Hematopoietic multipotent progenitor cell treated with erythropoietin and hydrocortisone succinate and interleukin-3 and kit ligand, for 8 days (in vitro differentiated cells): ENCODE measurements at places on chromosomes 1 and 21.

- no peak for DNase-seq
Observed at GRCh38 chr1:36782785-36783184, 251.5 kb downstream of the GRIK3 start.

DNA sequence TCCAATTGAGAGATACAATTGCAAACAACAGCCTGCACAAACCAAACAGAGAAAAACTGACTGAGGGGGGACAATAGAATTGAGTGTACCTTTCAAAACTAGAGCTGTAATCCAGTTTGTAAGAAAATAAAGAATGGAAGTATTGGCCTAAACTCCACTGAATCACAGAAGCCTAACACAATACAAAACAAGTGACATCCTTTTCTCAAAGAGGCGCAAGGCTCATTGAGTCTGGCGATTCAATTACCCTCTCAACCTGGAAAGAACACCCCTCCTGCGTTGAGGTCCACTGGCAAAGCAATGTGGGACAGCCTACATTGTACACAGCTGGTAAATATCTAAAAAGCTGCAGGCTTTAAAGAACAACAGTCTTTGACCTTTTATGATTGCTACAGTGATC, 182.6 kb downstream of the DPYD start:
- DNase-seq, result no peak

DNA sequence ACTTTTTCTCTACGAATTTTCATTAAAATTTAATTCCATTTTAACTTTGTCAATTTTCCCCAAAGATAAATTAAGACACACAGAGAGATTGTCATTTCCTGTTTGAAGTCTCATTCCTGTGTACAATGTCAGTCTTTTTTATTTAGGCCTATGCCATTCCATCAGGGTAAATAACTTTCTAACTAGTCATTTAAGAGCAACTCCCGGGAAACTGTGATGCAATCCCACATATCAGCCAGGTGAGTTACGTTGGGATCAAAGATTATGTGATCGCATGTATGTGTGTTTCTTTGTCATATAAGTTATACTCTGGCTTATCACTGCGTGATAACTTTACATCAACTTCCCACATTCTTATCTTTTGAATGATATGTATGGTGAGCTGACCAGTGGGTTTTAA, 86.1 kb upstream of the S1PR1 start:
- DNase-seq, result no peak

DNA sequence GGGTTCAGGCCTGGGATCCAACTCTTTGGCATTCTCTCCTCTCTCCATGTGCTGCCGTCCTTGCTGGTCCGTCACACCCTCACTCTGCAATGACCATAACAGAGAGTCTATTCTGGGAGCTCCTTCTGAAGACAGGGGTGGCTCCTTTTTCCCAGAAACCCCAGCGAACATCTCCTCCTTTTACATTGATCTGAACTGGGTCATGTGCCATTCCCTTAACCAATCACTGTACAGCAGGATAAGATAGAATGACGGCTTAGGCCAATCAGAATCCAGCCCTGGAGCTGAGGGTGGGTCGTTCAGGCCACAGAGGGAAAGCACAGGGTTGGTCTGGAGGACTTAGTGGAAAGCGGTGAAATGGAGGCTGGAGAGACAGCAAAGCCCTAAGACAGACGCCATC, 740.1 kb downstream of the MATN1 start:
- no peak for DNase-seq

- DNase-seq, result no peak
Observed at GRCh38 chr21:41418956-41419680, 6.9 kb upstream of the MX1 start.

GRCh38 chr1:246000638-246001015, 506.5 kb downstream of the SMYD3 start:
- DNase-seq, result peak; percentile 31

DNA sequence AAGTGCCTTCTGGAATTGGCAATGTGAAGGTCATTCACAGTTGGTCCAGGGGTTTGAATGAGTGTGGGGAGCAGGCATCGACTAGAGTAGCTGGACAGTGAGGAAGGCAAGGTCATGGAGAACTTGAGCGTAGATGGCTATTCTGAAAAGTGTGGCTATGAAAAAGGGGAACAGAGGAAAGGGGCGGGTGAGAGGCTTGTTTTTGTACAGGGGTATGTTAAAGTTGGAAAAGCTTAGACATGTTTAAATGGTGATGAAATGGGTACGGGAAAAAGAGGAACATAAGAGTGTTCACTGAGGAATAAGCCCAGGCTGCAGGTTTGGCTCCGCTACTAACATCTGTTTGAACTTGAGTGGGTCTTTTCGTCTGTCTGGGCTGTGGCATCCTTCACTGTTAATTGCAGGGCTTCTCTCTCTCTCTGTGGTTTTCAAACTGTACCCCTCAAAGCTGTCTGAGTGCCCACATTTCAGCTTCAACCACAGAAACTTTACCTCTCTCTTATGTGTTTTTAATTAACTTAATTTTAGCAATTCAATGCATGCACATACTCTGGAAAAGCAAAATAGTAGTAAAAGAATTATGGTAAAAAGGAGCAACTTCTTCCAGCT, 70.8 kb upstream of the COA6 start:
- DNase-seq, result no peak

DNA sequence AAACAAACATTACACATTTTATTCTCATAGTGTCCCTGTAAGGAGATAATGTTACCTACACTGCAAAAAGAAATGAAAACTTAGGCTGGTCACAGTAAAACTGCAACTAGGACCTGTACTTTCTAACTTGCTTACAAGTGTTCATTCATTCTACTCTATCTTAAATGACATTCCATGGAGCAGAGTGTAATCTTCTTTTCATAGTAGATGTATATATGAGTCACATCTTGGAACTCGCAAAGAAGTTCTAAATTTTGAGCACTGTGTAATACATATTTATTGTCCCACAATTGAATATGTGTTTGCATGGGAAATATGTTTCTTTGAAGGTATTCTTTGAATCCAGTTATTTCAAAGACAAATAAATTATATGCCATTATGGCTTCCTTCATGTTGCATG, 1258.5 kb upstream of the ADGRL2 start:
- no peak for DNase-seq

- DNase-seq, result peak; percentile 27
Observed at GRCh38 chr1:22889213-22889827, 83.3 kb downstream of the LACTBL1 start.

DNA sequence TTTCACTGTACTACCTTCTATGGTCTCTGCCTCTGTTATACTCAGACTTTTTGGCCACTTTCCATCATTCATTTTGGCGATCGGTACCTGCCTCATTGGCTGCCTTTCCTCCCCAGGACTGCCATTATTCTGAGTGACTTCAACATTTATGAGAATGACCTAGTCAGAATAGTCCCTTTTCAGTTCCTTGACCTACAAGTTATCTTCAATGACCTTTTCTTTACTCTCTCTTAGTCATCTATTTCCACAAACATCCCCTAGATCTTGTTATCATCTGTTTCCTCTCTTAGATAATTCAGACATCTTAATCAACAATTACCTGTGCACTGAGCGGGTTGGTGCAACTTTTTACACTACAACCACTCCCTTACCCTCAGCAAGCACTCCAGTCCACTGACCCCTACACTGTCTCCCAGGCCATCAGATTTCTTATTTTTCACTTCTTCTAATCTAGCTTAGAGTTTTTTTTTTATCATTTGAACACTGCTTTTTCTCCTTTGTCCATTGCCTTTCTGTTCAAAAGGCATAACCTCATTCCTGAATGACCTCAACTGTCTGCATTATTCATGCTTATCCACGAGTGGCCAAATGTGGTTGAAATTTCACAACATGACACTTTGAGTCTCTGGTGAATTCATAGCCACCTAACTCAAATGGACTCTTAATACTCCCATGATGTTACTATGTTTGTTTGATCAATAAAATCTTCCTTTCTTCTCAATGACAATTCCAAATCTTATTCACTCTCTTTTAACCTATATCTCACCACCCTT, 112.7 kb downstream of the HMCN1 start:
- no peak for DNase-seq

GRCh38 chr1:60886793-60887331, 195.5 kb upstream of the NFIA start:
- DNase-seq, result no peak

GRCh38 chr1:9145714-9146113, 16.8 kb upstream of the GPR157 start:
- no peak for DNase-seq

DNA sequence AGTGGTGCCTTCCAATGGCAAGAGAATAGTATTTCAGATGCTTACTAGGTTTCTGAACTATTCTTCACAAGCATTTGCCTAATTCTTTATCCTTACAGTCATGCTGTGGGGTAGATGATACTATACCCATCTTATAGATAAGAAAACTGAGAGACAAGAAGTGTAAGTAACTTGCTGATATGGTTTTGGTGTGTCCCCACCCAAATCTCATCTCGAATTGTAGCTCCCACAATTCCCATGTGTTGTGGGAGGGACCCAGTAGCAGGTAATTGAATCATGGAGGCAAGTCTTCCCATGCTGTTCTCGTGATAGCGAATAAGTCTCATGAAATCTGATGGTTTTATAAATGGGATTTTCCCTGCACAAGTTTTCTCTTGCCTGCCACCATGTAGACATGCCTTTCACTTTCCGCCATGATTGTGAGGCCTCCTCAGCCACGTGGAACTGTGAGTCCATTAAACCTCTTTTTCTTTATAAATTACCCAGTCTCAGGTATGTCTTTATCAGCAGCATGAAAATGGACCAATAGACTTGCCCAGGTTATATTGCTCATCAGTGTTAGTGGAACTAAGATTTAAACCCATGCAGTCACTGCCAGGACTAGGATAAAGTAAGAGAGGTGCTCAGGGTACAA, 298.7 kb downstream of the GRIK1 start:
- peak; percentile 33 for DNase-seq
